ENCODE measurements at places on chromosomes 3 and 15. TPM values are rescaled to one million over a fixed set of nuclear protein-coding genes. Genes with fewer than 3 reads are reported as not detected.

DNA sequence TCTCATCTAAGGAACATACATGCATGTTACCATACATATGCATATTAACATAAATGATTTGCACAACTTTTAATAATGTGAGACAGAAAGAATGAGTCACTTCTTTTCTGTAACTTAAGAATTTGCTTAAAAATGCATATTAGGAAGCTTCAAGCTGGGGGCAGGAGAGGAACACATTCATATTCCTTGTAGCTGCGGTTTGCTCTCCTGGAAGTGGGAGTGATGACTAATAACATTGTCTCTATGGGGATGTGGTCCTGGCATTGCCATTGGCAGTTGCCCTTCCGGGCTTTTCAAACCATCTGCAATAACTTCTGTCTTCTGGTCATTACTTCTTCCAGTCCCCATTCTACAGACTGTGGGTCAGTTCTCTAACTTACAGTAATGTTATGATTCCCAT, 15.6 kb downstream of the CHST2 start:
- no peak overlapping the region for H3K27ac ChIP-seq
- H3K4me3 ChIP-seq = no peak overlapping the region
- H3K27me3 ChIP-seq = peaks cover 6% of the 10 kb centered on the region
- no peaks in the 10 kb centered on the region for H3K36me3 ChIP-seq
- H3K4me1 ChIP-seq = peaks cover 13% of the 10 kb centered on the region

The GOLGA6L4 gene
- total RNA-seq = 0.28 TPM

The DIS3L gene
- 138 TPM for total RNA-seq

DNA sequence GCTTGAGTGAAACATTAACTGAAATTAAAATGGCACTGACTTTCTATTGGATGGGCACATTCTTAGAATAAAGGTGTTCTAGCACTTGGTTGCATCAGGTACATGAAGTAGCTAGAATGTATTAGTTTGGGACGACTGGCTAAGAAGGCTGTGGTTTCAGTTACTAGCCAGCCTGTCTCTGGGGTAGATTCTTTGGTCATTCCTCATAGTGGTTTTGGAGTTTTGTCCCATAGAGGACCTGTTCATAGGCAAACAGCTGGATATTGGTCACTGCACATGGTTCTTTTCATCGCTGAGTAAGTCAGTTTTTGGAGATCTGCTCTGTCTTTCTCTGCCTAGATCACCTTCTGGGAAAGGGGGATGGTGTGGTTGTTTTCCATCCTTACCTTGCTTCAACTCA, 55.3 kb downstream of the ADAMTSL3 start:
- DNase-seq = peak; percentile 38
- peaks cover 23% of the 10 kb centered on the region for H3K4me1 ChIP-seq
- no peak overlapping the region for H3K4me3 ChIP-seq
- H3K27ac ChIP-seq = peak overlapping the region; percentile 66
- no peaks in the 10 kb centered on the region for H3K36me3 ChIP-seq

GRCh38 chr3:143277531-143277930, 158.0 kb downstream of the CHST2 start:
- no peak overlapping the region for H3K27ac ChIP-seq
- H3K4me3 ChIP-seq = no peak overlapping the region
- no peaks in the 10 kb centered on the region for H3K27me3 ChIP-seq
- H3K36me3 ChIP-seq = no peaks in the 10 kb centered on the region
- DNase-seq = no peak
- H3K4me1 ChIP-seq = no peaks in the 10 kb centered on the region

The CKMT1A gene
- total RNA-seq = not detected

DNA sequence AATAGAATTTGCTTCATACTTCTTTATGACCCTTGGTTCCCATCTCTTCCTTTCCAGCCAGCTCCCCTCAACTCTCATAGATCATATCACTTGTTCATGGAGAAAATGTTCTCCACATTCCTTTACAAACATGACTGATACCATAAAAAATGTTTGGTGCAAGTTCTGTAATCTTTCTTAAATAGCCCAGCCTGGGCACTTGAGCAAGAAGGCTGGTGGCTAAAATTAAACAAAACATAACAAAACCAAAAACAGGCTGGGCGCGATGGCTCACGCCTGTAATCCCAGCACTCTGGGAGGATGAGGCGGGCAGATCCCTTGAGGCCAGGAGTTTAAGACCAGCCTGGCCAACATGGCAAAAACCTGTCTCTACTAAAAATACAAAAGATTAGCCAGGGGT, 8.9 kb upstream of the POLR2M start:
- no peak overlapping the region for H3K4me3 ChIP-seq
- H3K27me3 ChIP-seq = no peaks in the 10 kb centered on the region
- no peak for DNase-seq
- H3K27ac ChIP-seq = no peak overlapping the region

DNA sequence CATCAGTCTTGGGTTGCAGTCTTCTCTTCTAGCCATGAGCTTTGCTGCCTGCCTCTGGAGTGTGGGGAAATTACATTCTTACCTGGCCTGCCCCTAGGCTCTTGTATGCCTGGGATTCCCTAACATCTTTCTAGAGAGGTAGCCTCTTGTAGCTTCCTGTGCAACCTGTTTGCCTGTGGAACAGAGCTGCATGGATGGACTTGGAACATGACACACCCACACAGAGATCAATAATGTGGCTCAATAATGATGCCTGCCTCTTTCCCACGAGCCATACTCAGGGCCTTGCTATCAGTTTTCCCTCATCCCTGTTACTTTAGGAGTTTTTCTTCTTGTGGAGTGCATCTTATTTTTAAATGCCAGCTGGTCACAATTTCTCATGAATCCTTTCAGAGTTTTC, 11.4 kb downstream of the CHCHD6 start:
- H3K27me3 ChIP-seq = no peaks in the 10 kb centered on the region
- H3K36me3 ChIP-seq = no peaks in the 10 kb centered on the region
- H3K27ac ChIP-seq = no peak overlapping the region
- no peak for DNase-seq
- no peaks in the 10 kb centered on the region for H3K4me1 ChIP-seq

The EXD1 gene
- not detected for total RNA-seq

The NKIRAS1 gene
- 27.8 TPM for total RNA-seq

GRCh38 chr15:31104003-31104402, 2.5 kb upstream of the TRPM1 start:
- no peak overlapping the region for H3K4me3 ChIP-seq
- no peak for DNase-seq
- no peaks in the 10 kb centered on the region for H3K4me1 ChIP-seq
- H3K36me3 ChIP-seq = no peaks in the 10 kb centered on the region

The ZNF35 gene
- total RNA-seq = 17.0 TPM

The SENP8 gene
- total RNA-seq = 6.1 TPM

The CD276 gene
- total RNA-seq = 87.3 TPM

The PLCH1 gene
- total RNA-seq = 0.61 TPM

GRCh38 chr3:138686771-138687221, 78.2 kb downstream of the FAIM start:
- H3K27ac ChIP-seq = peak overlapping the region; percentile 74
- DNase-seq = peak; percentile 58
- H3K27me3 ChIP-seq = no peaks in the 10 kb centered on the region
- no peaks in the 10 kb centered on the region for H3K36me3 ChIP-seq
- peaks cover 28% of the 10 kb centered on the region for H3K4me1 ChIP-seq

GRCh38 chr3:134976948-134977347, 181.9 kb downstream of the EPHB1 start:
- H3K27ac ChIP-seq = no peak overlapping the region
- no peaks in the 10 kb centered on the region for H3K36me3 ChIP-seq
- H3K27me3 ChIP-seq = no peaks in the 10 kb centered on the region
- no peak for DNase-seq
- H3K4me1 ChIP-seq = no peaks in the 10 kb centered on the region

- H3K4me3 ChIP-seq = no peak overlapping the region
- no peaks in the 10 kb centered on the region for H3K4me1 ChIP-seq
- no peaks in the 10 kb centered on the region for H3K27me3 ChIP-seq
- no peaks in the 10 kb centered on the region for H3K36me3 ChIP-seq
- DNase-seq = no peak
Measured at GRCh38 chr3:174767853-174768382, 91.2 kb upstream of the NAALADL2 start.
